ENCODE measurements at places on chromosomes 13 and 19.
A peak's percentile ranks its signal among the peaks of the same experiment; 100 is the strongest.

DNA sequence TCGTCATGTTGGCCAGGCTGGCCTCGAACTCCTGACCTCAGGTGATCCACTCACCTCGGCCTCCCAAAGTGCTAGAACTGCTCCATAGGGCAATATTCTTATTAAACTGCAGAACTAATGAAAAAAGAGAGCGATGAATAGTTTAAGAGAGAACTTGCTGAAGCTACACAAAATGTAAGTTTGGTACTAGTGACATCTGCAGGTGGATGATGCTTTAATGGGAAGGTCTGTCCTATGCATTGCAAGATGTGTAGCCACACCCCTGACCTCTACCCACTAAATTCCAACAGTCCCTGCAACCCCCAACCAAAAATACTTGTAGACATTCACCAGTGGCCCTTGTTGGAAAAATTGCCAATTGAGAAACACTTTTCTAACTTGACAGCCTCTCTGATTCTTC, 117.8 kb downstream of the NALCN start:
- no peak for DNase-seq
- H3K4me1 ChIP-seq: no peaks in the 10 kb centered on the region
- no peaks in the 10 kb centered on the region for H3K27me3 ChIP-seq
- no peak overlapping the region for H3K27ac ChIP-seq
- no peak overlapping the region for H3K4me3 ChIP-seq

DNA sequence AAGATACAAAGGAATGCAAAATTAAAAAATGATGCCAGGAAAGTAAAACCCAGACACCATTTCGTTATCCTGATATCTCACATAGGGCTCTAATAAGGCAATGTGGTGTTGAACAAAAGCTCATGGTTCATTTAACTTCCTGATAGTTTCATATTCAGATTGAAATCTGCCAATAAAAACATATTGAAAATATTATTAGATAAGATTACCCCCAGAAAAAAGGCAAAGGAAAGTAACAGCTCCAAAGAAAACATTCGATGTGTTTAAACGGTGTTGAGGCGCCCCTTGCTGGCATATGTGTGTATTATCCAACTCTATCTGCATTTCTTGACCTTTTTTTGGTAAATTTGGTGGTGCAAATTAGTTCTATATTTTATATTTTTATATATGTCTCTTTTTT, 75.9 kb downstream of the ESD start:
- DNase-seq: peak; percentile 20
- no peaks in the 10 kb centered on the region for H3K27me3 ChIP-seq

GRCh38 chr19:46925548-46925950, 64.8 kb downstream of the ARHGAP35 start:
- H3K36me3 ChIP-seq: peaks cover 35% of the 10 kb centered on the region
- no peak overlapping the region for H3K4me3 ChIP-seq
- peaks cover 14% of the 10 kb centered on the region for H3K4me1 ChIP-seq

- H3K27ac ChIP-seq: no peak overlapping the region
- H3K4me3 ChIP-seq: no peak overlapping the region
- no peak for DNase-seq
- no peaks in the 10 kb centered on the region for H3K27me3 ChIP-seq
Measured at GRCh38 chr13:60162096-60162495, 1.6 kb downstream of the DIAPH3 start.

DNA sequence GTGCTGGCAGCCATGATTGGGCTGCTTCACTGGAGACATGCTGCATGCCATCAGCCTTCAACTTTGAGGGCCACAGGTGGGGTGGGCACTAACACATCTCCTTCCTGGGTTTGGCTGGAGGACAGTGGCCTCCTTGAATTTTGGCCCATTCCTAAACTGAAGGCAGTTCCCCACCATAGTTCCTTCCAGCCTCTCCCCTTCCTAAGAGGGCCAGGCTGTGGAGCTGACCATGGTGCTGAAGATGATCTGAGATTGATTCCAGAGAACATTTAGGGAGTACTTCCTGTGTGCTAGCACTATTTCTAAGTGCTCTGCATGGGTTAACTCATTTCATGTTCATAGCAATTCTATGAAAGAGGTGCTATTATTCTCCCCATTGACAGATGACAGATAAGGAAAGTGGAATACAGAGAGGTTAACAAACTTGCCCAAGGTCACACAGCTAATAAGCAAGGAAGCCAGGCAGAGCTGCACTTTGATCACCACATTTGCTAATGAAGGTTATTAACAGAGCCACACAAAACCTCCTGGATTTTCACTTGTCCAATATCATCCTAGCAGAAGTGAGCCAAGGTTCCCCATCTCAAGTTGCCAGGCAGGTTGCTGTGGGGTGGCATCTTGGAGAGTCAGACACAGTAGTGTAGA, 175.3 kb downstream of the ZIC5 start:
- no peaks in the 10 kb centered on the region for H3K4me1 ChIP-seq
- DNase-seq: peak; percentile 75
- H3K36me3 ChIP-seq: no peaks in the 10 kb centered on the region
- H3K27ac ChIP-seq: no peak overlapping the region
- no peaks in the 10 kb centered on the region for H3K27me3 ChIP-seq

- H3K4me1 ChIP-seq: peaks cover 20% of the 10 kb centered on the region
- no peaks in the 10 kb centered on the region for H3K27me3 ChIP-seq
- H3K36me3 ChIP-seq: peaks cover 7% of the 10 kb centered on the region
- peak overlapping the region; percentile 79 for H3K4me3 ChIP-seq
- peak overlapping the region; percentile 100 for H3K27ac ChIP-seq
- no peak for DNase-seq
Measured at GRCh38 chr19:47111682-47112165, 1.9 kb downstream of the ZC3H4 start.

GRCh38 chr19:51712461-51713081, 11.2 kb downstream of the HAS1 start:
- peak; percentile 22 for DNase-seq
- H3K4me3 ChIP-seq: no peak overlapping the region
- H3K4me1 ChIP-seq: no peaks in the 10 kb centered on the region
- H3K27ac ChIP-seq: no peak overlapping the region
- peaks cover 3% of the 10 kb centered on the region for H3K27me3 ChIP-seq

GRCh38 chr19:46629546-46630025, 4.7 kb upstream of the PTGIR start:
- no peak for DNase-seq
- H3K27ac ChIP-seq: no peak overlapping the region
- no peaks in the 10 kb centered on the region for H3K36me3 ChIP-seq
- H3K27me3 ChIP-seq: peaks cover 36% of the 10 kb centered on the region
- peaks cover 8% of the 10 kb centered on the region for H3K4me1 ChIP-seq
- no peak overlapping the region for H3K4me3 ChIP-seq

- H3K36me3 ChIP-seq: peaks cover 29% of the 10 kb centered on the region
- no peak overlapping the region for H3K27ac ChIP-seq
- no peak for DNase-seq
Measured at GRCh38 chr19:16506961-16507360, 10.8 kb downstream of the C19orf44 start.

DNA sequence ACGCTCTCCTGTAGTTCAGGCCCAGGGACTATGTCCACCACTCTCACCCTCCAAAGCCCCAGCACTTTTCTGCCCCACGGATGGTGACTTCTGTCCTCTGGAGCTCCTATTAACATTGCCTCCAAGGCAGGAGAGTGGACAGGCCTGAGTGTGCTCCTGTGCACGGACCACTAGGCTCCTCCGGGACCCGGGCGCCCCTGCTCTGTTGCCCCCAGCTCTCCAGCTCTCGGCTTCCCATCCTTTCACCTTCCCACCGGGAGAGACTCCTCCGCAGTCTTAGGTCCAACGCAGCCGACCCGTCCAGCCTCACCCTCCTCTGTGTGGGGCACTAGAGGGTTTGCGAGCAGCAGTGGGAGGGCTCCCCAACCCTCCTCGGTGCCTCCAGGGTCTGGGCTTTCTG, 30.4 kb downstream of the CAPN12 start:
- peaks cover 40% of the 10 kb centered on the region for H3K36me3 ChIP-seq
- H3K27me3 ChIP-seq: no peaks in the 10 kb centered on the region
- no peak for DNase-seq
- H3K4me3 ChIP-seq: no peak overlapping the region
- no peak overlapping the region for H3K27ac ChIP-seq
- peaks cover 25% of the 10 kb centered on the region for H3K4me1 ChIP-seq

DNA sequence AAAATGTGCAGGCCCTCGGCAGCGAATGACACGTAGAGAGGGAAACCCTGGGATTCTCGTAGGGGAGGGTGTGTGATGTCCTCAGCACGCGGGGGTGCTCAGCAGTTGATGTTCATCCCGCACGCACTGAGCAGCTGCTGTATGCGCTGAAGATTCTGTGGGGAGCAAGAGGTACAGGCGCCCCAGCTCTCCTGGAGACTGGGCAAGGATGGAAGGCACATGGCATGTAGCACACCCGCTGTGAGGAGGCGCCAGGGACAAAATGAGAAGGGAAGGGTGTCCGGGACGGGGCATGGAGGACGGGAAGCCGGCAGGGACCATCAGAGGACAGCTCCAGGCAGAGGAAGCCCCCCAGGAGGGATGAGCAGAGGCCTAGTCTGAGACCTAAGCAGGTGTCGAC, 15.4 kb downstream of the ATP11A start:
- no peak for DNase-seq
- H3K27me3 ChIP-seq: no peaks in the 10 kb centered on the region
- H3K4me1 ChIP-seq: peaks cover 24% of the 10 kb centered on the region
- no peak overlapping the region for H3K4me3 ChIP-seq
- no peak overlapping the region for H3K27ac ChIP-seq
- no peaks in the 10 kb centered on the region for H3K36me3 ChIP-seq

DNA sequence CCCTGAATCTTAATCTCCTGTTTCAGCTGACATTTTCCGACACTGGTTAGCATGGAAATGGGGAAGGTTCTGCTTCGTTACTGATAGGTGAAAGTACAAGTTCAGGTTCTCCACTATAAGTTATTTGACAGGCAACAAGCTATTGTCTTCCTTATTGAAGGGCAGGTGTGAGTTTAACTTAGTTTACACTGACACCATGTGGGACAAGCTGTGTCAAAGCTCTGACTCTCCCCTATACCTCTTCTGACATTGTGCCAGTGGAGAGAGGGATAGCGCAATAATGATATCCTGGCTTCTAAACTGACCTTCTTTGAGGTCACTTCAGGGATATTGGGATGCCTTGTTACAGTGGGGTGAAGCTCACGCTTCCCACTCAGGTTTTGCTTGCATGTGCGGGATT, 587.0 kb upstream of the SLITRK5 start:
- no peak overlapping the region for H3K4me3 ChIP-seq
- no peaks in the 10 kb centered on the region for H3K36me3 ChIP-seq
- no peak overlapping the region for H3K27ac ChIP-seq

DNA sequence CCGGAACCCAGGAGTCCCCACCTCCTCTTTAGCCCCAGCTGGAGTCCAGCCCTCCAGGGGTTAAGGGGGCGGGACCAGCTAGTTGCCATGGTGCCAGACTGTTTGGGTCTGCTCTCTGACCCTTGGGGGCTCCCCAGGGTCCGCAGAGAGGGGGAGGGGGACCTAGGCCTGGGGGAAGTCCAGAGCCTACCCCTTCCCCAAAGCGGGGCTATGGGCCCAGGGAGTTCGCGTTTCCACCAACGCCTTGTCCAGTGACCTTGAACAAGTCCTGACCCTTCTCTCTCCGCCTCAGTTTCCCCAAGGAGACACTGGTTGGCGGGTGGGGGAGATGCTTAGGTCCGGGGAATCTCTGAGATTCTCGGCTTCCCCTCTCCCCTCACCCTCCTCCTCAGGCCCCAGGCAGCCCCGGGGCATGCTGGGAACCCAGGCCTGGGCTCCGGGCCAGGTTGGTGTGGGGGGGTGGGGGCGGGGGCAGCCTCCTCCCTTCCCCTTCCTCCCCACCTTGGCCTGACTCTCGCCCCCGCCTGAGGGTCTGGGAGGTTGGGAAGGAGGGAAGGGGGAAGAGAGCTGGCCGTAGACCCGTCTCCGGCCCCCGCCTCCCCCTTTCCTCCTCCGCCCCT, 2.6 kb upstream of the SPACA6 start:
- H3K27me3 ChIP-seq: peaks cover 36% of the 10 kb centered on the region
- H3K4me3 ChIP-seq: peak overlapping the region; percentile 57
- no peaks in the 10 kb centered on the region for H3K36me3 ChIP-seq
- peak overlapping the region; percentile 69 for H3K27ac ChIP-seq
- no peak for DNase-seq
- peaks cover 15% of the 10 kb centered on the region for H3K4me1 ChIP-seq

- H3K4me1 ChIP-seq: no peaks in the 10 kb centered on the region
- no peak for DNase-seq
- no peaks in the 10 kb centered on the region for H3K27me3 ChIP-seq
- no peak overlapping the region for H3K27ac ChIP-seq
- H3K36me3 ChIP-seq: no peaks in the 10 kb centered on the region
- no peak overlapping the region for H3K4me3 ChIP-seq
Measured at GRCh38 chr13:74145249-74145975, 11.2 kb upstream of the KLF12 start.

DNA sequence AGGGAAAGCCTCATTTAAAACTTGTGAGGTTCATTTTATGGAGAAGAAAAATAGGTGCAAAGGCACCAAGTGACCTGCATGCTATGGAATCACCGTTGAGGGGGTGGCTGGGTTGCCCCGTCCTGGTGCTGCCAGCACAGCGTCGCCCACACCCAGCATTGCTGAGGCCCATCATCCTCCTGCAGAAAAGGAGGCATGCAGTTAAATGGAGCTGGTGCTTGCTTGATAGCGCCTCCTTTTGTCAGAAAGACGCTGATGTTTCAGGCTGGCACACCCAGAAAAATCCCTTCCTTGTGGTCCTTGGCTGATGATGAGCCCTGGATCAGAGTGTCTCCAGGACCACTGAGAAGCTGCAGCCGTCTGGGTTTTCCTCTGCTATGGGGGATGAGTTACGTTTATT, 36.9 kb downstream of the DHRS12 start:
- peaks cover 23% of the 10 kb centered on the region for H3K36me3 ChIP-seq
- no peak for DNase-seq
- peaks cover 10% of the 10 kb centered on the region for H3K4me1 ChIP-seq
- no peak overlapping the region for H3K4me3 ChIP-seq

DNA sequence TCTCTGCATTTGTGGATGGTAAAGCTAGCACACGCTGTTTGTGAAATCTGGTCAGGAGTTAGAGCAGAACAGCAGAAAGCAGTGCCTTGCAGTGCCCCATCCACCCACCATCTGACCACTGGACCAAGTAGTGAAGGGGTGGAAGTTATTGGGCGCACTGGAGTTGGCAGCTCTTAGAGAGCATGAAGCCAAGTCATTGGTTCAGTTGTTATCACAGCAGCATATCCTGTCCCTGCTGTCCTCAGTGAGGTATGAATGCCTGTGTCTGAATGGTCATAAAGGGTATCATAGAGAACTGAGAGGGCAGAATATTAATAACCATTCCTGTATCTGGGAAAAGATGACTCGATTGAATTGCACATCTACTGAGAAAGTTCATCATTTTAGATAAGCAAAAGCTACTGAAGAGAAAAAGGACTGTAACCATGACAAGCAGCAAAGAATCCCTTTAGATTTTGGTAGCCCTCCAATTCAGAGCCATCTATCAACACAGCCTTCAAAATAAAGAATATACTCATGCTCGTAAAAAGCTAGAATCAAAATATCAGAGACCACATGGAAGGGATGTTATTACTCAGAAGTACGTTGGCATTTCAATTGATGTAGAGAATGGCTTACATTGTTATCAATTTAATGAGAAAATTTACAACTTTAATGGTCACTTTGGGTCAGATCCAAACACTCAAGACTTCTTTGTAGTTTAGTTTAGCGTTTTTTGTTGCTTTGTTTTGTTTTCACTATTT, 919.0 kb downstream of the EFNB2 start:
- H3K4me3 ChIP-seq: no peak overlapping the region
- H3K27me3 ChIP-seq: no peaks in the 10 kb centered on the region
- H3K27ac ChIP-seq: no peak overlapping the region
- H3K4me1 ChIP-seq: no peaks in the 10 kb centered on the region
- no peaks in the 10 kb centered on the region for H3K36me3 ChIP-seq
- DNase-seq: no peak
